ENCODE measurements at places on chromosomes 3 and 15. TPM values are rescaled to one million over a fixed set of nuclear protein-coding genes. Genes with fewer than 3 reads are reported as not detected.

PRKCD gene
- total RNA-seq: 14.0 TPM

- no peak for DNase-seq
Measured at GRCh38 chr15:60541481-60542299, 62.7 kb upstream of the ICE2 start.

DNA sequence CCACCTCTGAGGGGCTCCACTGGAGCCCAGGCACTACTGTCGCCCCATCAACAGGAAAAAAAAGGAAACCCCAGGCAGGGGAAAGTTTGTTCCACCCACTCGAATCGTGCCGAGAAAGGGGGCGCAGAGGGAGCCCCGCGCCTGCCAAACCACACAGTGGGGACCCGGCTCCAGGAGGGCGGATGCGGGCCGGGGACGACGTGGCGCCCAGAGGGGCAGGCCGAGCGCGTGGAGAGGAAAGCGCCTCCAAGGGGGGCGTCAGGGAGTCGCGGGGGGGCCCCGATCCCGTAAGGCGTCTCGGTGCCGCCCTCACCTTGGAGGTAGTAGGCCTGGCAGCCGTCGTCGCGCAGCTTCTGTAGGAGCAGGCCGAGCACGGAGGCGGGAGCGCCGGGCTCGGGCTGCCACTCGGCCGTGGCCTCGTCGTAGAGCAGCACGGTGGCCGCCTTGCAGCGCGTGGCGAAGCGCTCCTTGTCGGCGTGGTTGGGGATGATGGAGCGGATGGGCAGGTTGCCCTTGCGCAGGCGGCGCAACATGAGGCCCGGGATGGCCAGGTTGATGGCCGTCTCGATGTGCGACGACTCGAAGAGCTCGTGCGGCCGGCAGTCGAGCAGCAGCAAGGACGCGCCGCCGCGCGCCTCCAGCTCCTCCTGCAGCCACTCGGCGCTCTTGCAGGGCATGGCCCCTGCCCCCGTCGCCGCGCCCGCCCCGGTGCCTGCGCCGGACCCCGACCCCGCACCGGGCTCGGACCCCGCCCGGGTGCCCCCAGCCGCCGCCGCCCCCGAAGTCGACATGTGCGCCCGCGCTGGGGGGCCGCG, 627 bp downstream of the DUSP7 start:
- no peak for DNase-seq

ISL2 gene
- total RNA-seq: 0.51 TPM

DNA sequence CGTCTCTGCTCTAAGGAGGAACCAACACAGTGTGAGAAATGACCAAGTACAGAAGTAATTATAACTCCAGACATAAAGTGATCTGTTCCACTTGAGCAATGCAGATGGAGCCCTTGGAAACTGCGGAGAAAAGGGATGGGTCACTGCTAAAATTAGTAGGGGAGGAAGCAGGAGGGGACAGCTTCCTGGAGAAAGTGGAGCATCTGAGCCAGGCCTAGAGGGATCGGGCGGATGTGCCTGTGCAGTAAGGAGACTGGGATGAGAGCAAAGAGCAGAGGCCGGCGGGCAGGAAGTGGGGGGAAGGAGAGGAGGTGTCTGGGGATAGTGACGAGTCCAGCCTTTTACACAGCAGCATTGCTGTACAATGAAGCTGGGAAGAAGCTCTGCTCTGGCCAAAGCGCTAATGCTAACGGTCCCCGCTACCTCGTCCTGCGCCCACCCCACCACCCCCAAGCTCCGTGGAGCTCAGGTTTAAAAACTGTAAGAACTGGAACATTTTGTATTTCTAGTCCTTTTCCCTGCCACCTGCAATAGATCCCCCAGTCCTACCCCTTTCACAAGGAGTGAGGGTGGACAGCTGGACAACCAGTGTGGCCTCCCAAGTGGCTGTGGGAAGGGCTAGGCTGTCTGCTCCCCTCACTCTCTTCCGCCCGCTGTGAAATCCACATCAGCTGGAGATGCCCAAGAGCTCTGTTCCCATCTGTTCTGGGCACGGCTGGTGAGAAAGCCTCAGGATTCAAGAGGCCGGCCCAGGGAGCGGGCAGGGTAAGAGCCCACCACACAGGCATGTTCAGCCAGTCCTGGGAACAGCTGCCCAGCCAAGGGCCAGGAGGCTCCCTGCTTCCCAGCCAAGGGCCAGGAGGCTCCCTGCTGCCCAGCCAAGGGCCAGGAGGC, 53.0 kb upstream of the HES1 start:
- no peak for DNase-seq

- DNase-seq: no peak
Measured at GRCh38 chr3:111808439-111808838, 50.6 kb upstream of the PHLDB2 start.
